GM06990 (cell line): ENCODE measurements at places on chromosomes 3 and 15.

- DNase-seq, result no peak
These were observed 30.5 kb upstream of the TCF12 start for GRCh38 chr15:56887782-56888438.

DNA sequence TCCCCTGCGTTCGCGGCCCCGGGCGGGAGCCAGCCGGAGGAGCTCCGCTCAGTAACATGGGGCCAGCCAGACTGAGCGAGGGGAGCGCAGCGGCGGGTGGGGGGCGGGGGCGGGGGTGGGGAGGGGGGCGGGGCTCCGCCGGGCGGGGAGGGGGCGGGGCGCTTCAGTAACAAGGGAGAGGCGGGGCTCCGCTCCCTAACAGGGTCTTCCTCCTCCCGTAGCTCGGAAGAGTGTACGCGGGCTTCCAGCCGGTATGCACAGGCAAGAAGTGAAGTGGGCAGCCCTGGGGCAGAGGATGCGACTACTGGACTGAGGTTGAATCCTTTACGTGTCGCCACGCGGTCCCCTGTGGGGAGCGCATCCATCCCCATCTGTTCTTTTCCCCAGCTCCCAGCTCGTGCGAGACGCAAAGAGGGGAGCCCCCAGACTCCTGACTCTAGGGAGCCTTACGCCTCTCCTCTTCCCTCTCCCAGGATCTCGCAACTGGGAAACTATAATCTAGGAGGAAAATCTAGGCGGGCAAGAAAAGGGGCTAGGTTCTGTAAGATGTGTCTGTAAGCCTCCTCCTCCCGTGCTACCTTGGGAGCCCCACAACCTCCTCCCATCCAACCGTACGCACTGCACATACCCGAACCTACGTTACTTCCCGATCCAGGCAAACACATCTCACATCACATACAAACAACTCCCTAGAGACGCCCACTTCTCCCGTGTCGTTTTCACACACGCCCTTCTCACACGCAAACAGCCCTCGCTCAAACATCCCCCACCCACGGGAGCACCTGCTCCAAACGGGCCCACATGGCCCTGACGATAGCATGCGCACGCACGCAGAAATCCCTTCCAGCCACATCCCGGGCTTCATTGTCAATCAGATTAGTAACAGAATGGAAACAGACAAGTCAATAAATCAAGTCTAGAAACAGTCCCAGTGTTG, at the start of gene SHF:
Gene SHF, minus strand, starts transcription at position 73 of the 937 bp plus-strand sequence. Its CDS starts 15 bp downstream, at position 58.
- DNase-seq, result no peak

DNA sequence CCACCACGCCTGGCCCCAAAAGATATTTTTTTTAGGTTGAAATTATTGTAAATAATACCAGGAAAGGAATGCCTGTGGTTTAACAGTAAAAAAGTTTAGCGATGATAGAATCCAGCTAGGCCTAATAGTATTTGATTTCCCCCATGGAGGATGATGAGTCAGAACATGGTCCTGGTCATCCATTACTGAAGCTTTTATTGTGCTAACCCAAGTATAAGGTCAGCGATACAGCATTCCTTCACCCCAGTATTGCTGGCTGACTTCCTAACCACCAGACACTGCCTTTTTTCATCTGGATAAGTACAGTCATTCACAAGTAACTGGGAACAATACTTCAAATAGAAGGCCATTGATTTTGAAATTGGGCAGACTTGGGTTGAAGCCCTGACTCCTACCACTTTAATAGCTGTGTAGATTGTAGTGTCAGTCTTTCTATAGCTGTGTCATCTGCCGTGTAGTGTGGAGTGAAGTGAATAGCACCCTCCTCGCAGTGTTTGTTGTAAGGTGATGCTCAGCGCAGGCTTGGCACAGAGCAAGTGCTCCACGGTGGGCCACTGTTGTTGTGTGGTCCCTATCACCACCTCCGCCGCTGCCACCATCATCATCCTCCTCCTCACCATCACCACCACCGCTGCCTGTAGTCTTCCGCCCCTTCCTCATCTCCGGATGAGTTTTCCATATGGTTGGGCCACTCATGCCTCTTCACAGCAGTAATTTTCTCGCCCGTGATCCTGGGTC, 436.0 kb upstream of the TPM1 start:
- DNase-seq, result no peak

GRCh38 chr3:126104028-126104635, 20.2 kb upstream of the SLC41A3 start:
- DNase-seq, result no peak

DNA sequence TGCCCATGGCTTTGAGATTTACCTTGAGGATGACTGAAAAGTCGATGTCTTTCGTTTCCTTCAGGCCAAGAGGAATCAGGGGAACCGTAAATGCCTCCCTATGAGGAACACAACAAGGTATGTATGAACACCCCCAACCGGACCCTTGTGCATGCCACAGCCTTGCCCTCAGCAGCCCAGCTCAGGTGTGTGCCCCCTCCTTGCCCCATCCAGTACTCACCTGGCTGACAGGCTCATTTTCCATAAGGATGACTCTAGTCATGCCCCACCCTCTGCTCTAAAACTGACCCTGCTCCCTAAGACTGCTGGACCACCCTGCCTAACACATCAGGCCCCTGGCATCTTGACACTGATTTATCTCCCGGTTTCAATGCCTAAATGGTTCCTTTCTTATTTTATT, 270.0 kb downstream of the GOLGA6L6 start:
- DNase-seq, result no peak

GRCh38 chr3:151684094-151684493, 49.6 kb upstream of the AADACL2 start:
- no peak for DNase-seq

- DNase-seq, result no peak
These were observed 14.2 kb downstream of the IQGAP1 start for GRCh38 chr15:90402223-90402622.

DNA sequence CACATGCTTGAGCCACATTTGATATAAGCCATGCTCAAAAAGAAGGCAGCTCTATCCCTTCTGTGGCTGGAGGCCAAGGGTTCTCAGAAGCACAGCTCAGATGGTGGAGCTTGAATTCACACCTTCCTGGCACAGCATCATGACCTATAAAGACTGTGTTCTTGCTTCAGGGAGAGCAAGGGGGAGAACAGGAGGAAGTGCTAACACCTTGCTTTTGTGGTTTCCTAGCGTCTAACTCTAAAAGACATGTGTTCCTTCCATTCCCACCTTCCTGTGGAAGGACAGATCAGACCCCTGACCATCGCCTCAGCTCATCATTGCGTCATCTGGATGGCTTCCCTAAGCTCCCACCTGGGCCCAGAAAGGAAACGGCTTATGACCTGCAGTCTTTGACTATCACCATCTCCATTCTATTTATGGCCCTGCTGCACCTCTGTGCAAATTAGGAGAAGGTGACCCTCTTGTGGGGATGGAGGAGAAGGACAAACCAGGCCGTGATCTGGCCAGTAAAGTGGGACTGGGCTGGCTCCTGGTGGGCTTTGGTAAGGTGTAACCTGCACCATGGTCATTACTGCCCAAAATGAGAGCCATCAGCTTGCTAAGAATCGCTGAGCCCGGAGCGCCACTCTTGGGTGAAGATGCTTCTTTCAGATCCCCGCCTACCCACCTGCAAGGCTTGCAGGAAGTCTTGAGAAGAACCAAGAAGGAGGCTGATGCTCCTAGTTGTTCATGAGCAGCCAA, 128.5 kb downstream of the SERPINI1 start:
- no peak for DNase-seq

- no peak for DNase-seq
These were observed 112.3 kb upstream of the HES1 start for GRCh38 chr3:194023501-194024280.

DNA sequence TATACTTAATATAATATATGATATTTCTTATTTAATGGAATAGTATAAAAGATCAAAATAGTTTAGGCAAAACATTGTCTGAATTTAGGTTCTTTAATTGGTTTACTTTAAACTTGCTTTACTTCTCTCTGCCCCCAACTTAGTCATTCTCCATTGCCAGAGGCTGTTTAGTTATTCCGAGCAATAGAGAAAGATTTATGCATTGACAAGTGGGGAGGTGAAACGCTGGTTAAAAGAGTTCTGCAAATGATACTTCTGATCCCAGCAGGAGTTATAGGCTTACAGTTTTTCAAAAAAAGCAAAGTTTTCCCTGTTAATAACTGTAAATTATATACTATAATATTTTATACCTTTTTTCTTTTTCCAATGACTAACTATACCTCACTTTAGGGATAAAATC, 145.4 kb downstream of the EPHA3 start:
- no peak for DNase-seq

GRCh38 chr15:78071383-78071782, 6.1 kb downstream of the TBC1D2B start:
- DNase-seq, result no peak

DNA sequence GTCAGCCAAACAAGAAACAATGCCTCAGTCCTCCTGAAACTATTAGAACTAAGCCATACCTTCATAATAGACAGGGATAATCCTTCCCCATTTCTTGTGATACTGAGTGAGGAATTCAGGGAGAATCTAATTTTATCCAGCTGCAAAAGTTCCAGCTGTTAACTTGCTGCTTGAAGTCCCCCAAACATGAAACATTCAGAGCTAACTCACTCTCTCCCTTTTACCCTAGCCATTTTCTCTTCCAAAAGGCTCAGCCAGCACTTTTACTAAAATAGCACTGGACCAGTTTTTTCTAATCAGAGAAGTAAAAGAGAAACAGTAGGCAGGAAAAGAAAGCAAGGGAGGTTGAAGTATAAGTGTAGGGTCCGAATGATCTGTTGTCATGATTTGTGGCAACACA, 268.1 kb downstream of the TAFA4 start:
- no peak for DNase-seq

- DNase-seq, result no peak
These were observed 124.2 kb downstream of the SATB1 start for GRCh38 chr3:18300916-18301315.

GRCh38 chr3:98367464-98368246, 14.0 kb downstream of the OR5K4 start:
- no peak for DNase-seq

- DNase-seq, result no peak
These were observed 353.3 kb upstream of the SUCLG2 start for GRCh38 chr3:68007621-68008226.

DNA sequence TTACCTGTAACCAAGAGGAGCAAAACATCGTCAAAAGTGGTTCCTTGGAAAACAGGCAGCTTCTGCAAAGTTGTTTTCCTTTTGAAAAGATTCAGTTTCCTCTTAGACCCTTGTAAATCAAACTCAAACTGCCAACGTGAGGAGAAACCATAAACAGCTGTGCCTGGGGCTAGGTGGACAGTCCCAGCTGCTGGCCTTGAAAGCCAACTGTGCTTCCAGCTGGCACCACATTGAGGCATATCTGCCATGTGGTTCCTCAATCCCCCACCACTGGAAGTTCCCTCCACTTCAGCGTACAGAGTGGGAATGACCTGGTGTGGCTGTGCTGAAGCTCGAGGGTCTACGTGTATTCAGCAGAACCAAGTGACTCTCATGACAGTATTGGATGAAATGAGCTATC, 40.9 kb downstream of the HRH1 start:
- DNase-seq, result no peak

GRCh38 chr3:27160146-27160545, 209.0 kb downstream of the NEK10 start:
- no peak for DNase-seq

DNA sequence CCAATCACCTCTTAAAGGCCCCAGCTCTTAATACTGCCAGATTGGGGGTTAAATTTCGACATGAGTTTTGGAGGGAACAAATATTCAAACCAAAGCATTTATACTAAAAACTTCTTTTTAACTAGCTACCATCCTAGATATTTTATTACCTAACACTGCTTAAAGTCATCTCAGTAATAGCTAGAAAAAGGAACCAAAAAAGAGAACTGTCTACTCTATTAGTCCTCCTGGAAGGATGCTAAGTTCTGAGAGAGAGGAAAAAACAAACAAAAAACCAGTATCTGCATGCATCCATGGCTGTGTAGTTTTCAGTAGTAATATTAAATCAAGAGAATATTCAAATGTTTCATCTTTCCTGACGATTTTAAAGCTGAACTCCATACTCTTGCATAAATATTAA, 5.8 kb downstream of the CPOX start:
- DNase-seq, result no peak

DNA sequence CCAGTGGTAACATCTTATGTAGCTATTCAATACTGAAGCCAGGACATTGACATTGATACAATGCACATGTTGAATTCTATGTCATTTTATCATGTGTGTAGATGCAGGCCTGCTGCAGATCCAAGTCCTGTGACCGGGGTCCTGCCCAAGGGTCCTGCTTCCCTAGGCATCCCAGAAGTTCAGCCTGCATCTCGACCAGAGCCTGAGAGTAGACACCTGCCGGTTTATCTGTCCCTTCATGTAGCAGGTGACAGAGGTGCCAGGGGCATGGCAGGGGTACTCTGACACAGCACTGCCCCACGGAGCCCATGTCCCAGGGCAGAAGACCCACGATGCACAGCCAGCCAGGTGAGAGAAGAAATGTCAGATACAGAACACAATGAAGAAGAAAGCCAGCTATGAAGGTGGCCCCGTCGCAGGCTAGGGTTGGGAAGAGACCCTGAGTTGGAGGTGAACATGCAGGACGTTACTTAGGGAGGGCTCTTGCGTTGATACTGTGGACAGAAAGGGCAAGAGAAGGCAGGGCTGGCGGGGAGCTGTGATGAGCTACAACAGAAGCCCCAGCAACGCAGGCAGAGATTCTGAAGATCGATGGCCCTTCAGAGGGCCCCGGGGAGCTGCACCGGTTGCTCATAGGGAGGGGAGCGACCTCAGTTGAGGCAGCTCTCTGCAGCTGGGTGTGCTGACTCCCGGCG, 51.0 kb downstream of the TPRA1 start:
- DNase-seq, result no peak

- DNase-seq, result no peak
These were observed 53.8 kb upstream of the PIK3CB start for GRCh38 chr3:138888560-138888959.

GRCh38 chr3:123711356-123711755, 126.5 kb upstream of the HACD2 start:
- DNase-seq, result no peak

DNA sequence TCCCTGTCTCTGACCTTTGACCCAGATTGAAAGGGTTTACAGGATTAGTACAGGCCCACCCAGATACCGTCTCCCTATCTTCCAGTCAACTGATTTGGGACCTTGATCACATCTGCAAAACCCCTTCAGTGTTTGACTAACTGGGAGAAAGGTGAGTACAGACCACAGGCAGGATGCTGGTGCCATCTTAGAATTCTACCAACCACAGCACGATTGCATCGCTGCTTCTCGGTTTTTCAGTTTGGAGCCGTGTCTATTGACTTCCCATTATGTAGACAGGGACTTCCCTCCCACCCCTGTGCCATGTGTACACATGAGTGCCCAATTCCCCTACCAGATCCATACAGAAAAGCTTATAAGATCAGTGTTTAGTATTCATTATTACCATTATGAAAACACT, 6.6 kb upstream of the KLF13 start:
- DNase-seq, result no peak

DNA sequence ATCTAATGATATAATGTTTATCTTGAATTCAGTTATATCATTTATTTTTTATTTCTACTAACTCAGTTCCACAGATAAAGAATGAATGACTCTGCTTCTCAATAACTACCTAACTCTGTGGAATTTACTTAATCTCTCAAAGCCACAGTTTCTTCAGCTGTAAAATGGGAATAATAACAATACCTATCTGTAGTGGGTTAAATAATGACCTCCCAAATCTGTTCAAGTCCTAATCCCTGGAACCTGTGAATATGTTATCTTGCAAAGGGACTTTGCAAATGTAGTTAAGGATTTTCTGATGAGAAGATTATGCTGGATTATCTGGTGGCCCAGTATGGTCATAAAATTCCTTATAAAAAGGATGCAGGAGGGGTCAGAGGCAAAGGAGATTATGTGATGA, 61.7 kb downstream of the THRB start:
- no peak for DNase-seq
